Activated naive CD4-positive, alpha-beta T cell (primary cell): ENCODE measurements at places on chromosomes 6 and 20.

- DNase-seq: no peak
These were observed 501.5 kb upstream of the FLRT3 start for GRCh38 chr20:14838663-14839628.

DNA sequence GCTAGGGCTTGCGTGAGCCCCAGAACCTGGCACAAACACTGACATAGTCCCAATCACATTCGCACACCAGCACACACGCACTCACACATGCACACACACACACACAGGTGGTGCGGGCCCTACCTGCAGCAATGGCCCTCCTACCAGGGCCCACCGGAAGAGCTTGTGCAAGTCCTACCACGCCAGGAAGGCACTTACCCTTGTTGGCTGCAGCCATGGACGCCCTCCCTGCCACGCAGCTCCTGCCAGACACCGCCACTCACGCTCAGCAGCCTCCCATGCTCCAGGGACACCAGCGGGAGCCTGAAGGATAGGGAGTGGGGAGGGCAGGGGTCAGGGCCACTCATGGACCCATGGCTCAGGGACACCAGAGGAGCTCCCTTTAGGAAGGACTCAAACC, 7.7 kb downstream of the ADISSP start:
- no peak for DNase-seq

GRCh38 chr6:101125380-101125971, 244.3 kb upstream of the ASCC3 start:
- DNase-seq: no peak

DNA sequence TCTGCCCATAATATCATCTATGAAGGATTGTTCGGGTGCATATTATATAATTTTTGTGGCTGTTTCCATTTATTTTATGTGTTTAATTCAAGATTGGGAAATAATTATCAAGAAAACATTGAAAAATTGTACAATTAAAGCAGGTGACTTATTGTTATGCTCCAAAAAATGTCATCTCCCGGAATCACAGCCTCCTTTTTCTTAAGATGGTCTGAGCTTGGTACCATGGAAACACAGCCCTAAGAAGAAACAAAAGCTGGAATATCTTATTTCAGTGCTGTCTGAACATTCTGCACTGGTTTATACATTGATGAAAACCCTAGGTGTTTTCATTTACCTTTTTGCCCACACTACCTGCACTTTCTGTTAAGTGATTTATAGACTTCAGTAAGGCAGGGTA, 367.2 kb downstream of the ARHGAP18 start:
- DNase-seq: no peak

DNA sequence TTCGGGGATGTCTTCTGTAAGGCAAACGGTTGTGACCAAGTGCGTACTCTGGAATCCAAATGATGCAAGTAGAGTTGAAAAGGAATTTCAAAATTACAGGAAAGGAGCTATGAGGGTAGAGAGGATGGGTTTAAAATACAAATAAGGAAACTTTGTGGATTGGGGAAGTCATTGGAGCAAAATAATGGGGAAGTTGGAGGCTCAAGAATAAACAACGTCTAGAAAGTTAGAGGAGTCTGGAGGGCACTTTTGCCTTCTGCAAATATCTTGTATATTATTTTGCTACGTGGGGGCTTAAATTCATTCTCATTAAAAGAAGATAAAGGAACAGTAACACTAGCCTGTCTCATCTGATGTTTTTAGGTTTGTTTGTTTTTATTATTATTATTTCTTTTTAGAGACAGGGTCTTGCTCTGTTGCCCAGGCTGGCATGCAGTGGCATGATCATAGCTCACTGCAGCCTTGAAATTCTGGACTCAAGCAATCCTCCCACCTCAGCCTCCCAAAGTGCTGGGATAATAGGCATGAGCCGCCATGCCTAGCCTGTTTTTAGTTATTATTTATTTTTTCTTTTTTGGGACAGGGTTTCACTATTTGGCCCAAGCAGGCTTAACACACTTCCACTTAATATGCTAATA, 55.0 kb upstream of the TNFAIP3 start:
- no peak for DNase-seq

DNA sequence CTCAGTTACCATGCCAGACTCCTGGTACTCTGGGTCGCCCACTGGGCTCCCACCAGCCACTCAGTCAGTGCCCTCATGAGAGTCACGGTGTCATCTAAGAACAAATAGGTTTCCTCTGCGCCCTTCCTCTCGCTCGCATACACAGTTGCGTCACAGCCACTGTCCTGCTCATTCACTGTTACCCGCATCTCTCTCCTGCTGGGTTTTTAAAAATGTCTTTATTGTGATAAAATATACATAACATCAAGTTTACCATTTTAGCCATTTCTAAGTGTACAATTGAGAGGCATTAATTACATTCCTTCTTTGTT, 4.0 kb downstream of the TEAD3 start:
- no peak for DNase-seq

DNA sequence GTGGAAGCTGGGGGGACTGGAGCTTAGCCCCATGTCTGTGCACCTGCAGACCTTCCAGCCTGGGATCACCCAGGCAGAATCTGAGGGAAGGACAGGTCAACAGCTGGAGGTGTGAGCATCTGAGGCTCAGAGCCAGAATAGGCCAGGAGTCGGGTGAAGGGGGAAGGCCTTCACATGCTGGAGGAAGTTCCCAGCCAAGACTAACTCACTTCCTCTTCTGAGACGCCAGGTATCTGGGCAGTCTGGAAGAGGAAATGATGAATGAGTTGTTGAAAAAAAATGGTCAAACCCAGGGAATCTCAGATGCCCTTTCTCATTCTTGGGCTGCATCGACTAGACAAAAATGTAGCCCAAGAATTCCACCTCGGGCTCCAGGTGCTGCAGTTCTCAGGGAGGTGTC, 73.6 kb upstream of the TIAM2 start:
- no peak for DNase-seq

DNA sequence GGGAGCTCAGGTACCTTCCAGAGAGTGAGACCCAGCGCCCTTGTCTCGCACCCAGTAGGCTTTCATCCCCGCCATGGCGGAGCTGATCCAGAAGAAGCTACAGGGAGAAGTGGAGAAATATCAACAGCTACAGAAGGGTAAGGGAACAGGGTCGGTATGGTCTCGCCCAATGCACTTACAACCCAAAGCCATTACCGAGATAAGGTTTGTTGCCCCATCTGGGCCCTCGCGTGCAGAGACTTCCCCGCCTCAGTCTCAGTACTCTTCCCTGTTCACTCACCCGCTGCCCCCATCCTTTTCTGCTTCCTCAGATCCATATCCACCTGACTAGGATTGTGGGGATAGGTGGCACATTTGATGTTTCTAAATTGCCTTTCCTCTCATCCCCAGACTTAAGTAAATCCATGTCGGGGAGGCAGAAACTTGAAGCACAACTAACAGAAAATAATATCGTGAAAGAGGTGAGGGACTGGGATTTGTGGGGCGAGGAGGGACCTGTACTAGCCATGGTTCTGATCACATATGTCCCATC, 449 bp downstream of the PFDN6 start:
- no peak for DNase-seq

- no peak for DNase-seq
These were observed 87.9 kb upstream of the ZNF217 start for GRCh38 chr20:53681352-53682212.

DNA sequence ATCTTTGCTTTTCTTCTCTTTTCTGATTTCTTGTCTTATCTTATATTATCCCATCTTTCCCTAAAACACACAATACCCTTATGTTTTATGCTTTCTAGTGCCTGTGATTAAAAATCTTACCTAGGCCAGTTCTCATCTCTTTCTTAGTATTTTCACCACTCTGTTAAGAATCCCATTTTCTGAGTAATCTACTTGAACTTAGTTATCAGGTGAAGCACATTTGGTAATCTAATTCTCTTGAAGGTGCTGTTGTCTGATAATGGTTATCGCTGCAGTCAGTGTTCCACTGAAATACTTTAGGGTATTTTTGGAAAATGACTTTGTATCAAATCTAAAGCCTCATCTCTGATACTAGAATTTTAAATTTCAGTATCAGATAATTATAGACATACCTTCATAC, 192.5 kb upstream of the MAN1A1 start:
- DNase-seq: no peak

GRCh38 chr6:114824409-114824808, 481.6 kb upstream of the HS3ST5 start:
- DNase-seq: no peak

DNA sequence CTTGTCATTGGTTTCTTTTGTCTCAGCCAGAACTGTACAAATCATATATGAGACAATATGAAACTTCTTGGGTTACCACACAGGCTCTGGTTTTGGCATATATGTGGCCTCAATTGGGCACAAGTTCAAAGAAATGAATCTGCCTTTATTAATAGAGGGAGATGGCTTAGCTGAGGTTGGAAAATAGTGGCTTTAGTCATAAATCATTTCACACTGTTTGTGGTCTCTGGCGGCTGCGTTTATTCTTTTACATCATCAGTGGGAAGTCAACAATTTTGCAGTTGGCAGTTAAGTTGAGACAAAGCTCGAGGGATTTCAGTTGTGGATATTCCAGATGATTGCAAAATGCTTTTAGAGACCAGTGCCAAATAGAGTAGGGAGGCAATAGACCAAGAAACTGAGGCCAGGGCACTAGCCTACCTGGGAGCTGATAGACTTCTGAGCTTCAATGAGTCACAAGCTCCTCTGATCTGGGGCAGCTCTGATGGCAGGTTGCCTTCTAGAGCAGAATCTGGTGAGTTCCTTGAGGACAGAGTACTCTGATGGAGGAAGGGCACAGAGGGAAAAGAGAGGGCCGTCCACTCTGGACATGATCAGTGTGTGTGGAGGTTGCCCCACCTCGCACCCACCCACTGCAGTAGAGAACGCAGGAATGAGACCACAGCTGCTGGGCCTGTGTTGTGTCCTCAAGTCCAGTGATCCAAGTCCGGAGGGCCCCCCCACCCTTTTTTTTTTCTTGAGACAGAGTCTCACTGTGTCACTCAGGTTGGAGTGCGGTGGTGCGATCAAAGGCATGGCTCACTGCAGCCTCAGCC, 73.5 kb downstream of the ARMC2 start:
- DNase-seq: no peak

DNA sequence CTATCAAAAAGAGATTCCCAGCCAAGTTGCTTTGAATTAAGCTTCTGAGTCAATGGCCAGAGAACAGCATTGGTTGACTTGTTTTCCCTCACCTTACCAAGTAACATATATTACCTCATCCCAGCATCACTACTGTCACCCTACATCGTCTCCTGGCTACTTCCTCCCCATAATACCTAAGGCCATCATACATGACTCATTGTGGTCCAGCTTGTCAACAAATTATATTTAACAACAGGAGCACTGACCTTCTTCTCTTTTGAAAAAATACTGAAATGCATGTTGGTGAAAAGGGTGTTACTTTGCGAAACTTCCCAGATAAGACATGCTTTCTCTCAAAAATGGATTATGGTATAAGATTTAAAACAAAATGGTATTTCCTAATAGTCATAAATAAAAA, 106.9 kb downstream of the TBX18 start:
- no peak for DNase-seq

DNA sequence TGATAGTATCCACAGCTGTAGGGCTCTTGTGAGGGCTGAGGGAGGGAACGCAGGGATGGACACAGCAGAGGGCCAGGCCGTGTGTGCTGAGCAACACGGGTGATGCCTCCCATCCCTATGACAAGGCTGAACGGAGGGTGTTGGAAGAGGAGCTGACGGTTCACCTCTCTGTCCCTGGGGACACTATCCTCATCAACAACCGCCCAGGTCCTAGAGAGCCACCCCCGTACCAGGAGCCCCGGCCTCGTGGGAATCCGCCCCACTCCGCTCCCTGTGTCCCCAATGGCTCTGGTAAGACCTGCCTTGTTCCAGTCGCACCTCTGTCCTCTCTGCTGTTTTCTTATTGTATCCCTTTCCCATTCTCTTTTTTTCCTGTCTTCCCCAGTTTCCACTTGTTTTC, 10.1 kb downstream of the DDR1 start:
- no peak for DNase-seq

- DNase-seq: no peak
These were observed 15.8 kb upstream of the SERPINB9 start for GRCh38 chr6:2918936-2919335.

DNA sequence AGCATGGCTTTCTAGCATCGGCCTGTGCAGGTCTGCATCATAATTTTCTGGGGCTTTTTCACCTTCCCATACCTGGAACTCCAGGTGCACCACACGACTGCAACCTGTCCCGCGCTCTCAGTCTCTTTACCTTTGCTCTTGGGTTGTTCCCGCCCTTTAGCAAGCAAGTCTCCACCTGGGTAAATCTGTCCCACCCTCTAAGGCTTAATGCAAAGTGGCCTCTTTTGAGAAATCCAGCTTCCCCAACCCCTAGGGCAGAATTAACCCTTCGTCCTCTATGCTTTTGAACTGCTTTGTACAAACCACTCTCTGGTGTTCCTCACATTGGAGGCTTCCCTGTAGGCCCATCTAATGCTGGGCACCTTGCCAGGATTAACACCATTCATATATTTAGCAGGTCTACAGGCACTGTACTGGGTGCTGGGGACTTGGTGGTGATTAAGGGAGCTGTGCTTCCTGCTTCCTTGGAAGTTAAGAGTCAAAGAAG, 2.8 kb downstream of the ITPR3 start:
- DNase-seq: no peak

GRCh38 chr6:30847971-30848436, 36.3 kb upstream of the DDR1 start:
- DNase-seq: no peak

GRCh38 chr20:20711413-20711812, 1.0 kb downstream of the RALGAPA2 start:
- no peak for DNase-seq

GRCh38 chr6:6509284-6509683, 79.2 kb upstream of the LY86 start:
- no peak for DNase-seq

GRCh38 chr20:51412333-51412871, 130.1 kb downstream of the NFATC2 start:
- DNase-seq: no peak

DNA sequence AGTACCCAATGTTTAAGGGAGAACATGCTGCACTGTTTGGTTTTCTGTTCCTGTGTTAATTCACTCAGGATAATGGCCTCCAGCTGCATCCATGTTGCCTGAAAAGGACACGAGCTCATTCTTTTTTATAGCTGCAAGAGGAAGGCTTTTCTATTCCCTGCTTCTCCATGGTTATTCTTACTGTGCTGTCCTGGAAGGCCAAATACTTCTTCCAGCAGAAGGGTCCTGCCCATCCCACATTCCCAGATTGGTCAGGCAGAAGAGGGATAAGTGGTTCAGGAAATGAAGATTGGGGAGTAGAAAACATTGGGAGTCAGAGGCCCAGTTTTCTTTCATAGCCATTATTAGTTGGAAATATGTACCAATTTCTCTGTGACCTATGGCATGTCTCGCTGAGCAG, 122.4 kb downstream of the TCP11 start:
- DNase-seq: no peak

DNA sequence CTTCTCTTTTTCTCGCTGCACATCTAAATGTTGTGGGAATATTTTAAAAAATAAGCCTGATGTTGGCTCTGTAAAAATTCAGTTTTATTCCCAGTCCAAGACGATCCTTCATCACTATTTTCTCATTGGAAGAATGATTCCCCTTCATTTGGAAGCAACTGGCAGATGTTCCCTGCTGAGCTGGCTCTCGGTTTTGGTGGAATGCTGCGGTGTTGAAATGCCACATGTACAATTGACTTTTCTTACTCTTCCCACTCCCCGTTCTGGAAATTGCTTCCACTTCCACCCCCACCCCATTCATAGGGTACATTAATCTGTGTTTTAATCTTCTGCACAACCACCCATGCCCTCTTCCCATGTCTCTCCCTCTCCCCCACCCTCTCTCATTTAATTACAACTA, 496.3 kb upstream of the MAP3K7 start:
- DNase-seq: no peak
